ENCODE measurements at places on chromosomes 16 and 17. TPM values are rescaled to one million over a fixed set of nuclear protein-coding genes. Genes with fewer than 3 reads are reported as not detected.

Gene STH
- total RNA-seq = not detected

Gene NPIPA3
- total RNA-seq = 0.69 TPM

Gene TBC1D16
- total RNA-seq = 68.0 TPM

Gene SHBG
- 0.57 TPM for total RNA-seq

Gene KRTAP3-1
- total RNA-seq = not detected

Gene UTP4
- total RNA-seq = 41.7 TPM

Gene FBXO47
- not detected for total RNA-seq

Gene PRDM7
- total RNA-seq = not detected

Gene ATP2C2
- total RNA-seq = 2.2 TPM

Gene SMPD3
- total RNA-seq = 0.72 TPM

Gene RPRML
- total RNA-seq = not detected

Gene CRISPLD2
- 108 TPM for total RNA-seq

Gene SLC38A8
- total RNA-seq = not detected

Gene TEKT1
- 0.06 TPM for total RNA-seq

Gene OSBPL7
- 21.2 TPM for total RNA-seq
